ENCODE measurements at places on chromosomes 5 and 9.
A peak's percentile ranks its signal among the peaks of the same experiment; 100 is the strongest.

- DNase-seq = no peak
Observed at GRCh38 chr5:453725-454481, 10.9 kb downstream of the EXOC3 start.

- DNase-seq = no peak
Observed at GRCh38 chr5:160635046-160635445, 213.4 kb downstream of the PTTG1 start.

GRCh38 chr9:129910628-129911567 lies 75.6 kb downstream of the USP20 start:
- peak; percentile 100 for DNase-seq

DNA sequence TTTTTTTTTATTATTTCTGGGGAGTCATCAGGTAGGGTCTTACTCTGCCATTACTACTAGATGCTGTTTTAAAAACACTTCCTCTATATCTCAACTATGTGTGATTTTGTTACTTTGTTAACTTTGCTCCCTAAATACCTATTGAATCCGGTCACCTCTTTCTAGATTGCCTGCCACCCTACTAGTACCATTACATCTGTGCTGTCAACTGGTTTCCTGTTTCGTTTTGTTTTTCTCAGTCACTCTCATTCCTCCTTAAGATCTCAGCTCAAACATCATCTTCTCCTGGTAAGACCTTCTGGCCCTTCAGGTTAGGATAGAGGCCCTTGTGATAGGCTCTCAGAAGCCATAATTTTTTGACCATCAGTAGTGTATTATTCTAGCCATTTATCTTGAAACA lies 324.2 kb upstream of the ATP10B start:
- no peak for DNase-seq

DNA sequence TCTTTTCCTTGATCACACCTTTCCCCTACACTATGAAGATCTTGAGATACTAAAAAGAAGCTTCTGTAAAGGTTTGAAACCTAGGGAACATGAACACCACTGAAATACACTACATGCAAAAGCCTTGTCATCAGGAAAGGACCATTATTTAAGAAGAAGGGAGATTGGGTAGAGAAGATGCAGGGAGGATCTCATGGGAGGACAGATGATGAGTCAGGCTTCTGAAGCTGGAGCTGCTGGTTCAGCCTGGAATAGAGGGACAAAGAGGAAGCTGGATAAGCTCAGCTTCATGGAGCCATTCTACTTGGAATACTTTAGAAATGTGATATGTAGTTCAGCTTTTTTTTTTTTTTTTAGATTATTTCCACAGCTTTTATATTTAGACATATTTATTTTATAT lies 169.8 kb downstream of the MAN2A1 start:
- peak; percentile 10 for DNase-seq

DNA sequence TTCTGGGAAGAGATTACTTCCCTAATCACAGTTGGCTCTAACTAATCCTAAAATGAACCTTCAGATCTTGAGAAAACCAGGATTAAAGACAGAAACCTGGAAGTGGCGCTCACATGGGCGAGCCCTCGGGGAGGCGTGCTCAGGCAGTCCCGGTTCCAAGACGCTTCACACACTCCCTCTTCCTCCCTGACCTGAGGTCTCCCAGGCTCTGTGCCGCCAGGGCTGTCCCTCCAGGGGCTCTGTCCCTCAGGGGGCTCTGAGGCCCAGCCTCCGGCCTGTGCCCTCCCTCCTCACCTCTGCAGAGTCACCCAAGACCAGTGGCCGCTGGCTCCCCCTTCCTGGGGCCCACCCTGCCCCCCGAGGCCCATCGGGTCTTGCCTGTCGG lies 10.2 kb downstream of the SLC9A3 start:
- no peak for DNase-seq

GRCh38 chr5:76641514-76642120 lies 18.4 kb upstream of the F2RL2 start:
- DNase-seq = peak; percentile 88

- peak; percentile 57 for DNase-seq
Observed at GRCh38 chr5:79229357-79230174, 6.4 kb upstream of the JMY start.

GRCh38 chr9:82149501-82149946 lies 161.0 kb downstream of the SPATA31D1 start:
- DNase-seq = no peak

DNA sequence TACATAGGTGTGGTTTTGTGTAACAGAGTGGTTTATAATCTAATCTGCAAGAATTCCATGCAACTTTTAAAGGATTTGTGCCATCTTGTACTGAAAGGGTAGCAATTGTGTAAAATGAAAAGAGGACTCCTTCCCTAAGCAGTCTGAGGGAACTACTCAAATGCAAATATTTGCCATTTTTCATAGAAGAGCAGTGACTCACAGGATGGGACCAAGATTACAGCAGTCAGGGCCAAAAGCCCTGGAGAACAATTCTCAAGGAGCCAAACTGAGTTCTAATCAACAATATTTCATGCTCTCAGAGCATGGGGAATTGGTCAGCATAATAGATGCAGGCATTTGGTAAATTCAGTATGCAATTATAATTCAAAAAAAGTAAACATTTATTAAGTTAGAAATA lies 495.8 kb downstream of the CHSY3 start:
- peak; percentile 59 for DNase-seq

- peak; percentile 22 for DNase-seq
Observed at GRCh38 chr9:120698766-120699165, 15.5 kb downstream of the MEGF9 start.

- DNase-seq = peak; percentile 84
Observed at GRCh38 chr5:68159224-68159951, 56.2 kb upstream of the PIK3R1 start.

DNA sequence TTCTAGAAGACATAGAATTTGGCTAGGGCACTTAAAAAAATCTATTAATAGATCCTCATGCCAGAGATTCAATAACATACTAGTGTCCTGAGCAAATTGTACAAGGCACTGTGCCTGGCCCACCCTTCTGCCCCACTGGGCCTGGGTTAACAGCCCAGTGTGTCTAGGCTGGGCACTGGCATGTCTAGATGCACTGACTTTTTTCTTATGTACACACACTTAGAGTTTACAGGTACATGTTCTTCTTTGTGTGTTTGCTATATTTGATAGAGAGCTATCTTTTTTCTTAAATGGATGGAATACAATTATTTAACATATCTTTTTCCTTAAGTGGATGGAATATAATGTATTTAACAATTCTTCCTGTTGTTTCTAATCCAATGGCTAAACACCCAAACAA lies 241.5 kb downstream of the AUH start:
- no peak for DNase-seq

GRCh38 chr9:92954049-92954861 lies 6.9 kb downstream of the FGD3 start:
- DNase-seq = peak; percentile 24

GRCh38 chr5:141906517-141906916 lies 17.2 kb upstream of the DELE1 start:
- DNase-seq = no peak

GRCh38 chr5:2186472-2187015 lies 303.8 kb upstream of the IRX4 start:
- no peak for DNase-seq

DNA sequence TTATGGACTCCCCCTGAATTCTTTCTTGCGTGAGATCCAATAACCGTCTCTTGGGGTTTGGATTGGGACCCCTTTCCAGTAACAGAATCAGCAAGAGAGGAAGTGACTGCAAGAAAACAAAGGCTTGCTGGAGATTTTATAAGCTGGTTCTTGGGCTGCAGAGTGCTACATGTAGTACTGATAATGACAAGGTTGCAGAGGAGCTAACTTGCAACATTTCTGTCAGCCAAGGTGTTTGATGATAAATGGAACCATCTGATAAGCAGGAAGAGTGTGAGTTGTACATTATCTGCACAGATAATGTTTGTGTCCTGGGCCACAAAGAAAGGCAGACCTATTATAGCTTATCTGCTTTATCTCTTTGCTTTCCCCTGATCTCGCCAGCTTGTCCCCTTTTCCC lies 37.1 kb downstream of the DNAJB5 start:
- peak; percentile 23 for DNase-seq

DNA sequence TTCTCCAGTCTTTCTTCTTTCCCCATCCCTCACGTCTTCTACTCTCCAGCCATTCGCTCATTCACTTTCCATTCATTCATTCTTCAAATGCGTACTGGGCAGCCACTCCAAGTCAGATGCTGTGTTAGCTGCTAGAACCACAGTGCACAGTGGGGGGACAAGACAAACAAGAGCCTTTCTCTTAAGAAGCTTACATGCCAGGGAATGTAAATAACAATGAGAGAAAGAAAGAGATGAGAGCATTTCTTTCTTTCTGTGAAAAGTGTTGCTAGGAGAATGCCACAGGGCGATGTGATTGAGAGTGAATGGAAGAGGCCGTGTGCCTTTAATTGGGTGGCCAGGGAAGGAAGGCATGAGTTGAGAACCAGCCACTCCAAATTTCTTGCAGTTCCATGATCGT lies 46.3 kb upstream of the SMIM23 start:
- DNase-seq = no peak

DNA sequence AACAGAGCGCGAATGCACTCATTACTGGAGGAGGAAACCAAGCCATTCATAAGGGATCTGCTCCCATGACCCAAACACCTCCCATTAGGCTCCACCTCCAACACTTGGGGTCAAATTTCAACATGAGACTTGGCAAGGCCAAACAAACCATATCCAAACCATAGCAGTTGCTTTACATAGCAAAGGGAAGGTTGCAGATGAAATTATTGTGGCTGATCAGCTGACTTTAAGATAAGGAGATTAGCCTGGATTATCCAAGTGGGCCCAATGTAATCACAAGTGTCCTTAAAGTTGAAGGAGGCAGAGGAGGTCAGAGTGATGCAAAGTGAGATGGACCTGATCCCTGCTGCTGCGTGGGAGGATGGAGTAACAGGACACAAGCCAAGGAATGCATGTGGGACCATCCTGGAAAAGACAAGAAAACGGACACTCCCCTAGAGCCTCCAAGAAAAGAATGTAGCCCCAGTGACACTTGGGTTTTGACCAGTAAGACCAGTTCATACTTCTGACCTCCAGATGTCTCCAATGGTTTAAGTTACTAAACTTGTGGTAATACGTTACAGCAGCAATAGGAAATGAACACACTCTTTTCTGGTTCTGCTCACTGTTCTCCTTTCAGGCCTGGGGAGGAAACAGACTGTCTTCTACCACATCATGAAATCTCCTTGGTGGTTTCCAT lies 167.3 kb downstream of the GNAQ start:
- DNase-seq = peak; percentile 85

DNA sequence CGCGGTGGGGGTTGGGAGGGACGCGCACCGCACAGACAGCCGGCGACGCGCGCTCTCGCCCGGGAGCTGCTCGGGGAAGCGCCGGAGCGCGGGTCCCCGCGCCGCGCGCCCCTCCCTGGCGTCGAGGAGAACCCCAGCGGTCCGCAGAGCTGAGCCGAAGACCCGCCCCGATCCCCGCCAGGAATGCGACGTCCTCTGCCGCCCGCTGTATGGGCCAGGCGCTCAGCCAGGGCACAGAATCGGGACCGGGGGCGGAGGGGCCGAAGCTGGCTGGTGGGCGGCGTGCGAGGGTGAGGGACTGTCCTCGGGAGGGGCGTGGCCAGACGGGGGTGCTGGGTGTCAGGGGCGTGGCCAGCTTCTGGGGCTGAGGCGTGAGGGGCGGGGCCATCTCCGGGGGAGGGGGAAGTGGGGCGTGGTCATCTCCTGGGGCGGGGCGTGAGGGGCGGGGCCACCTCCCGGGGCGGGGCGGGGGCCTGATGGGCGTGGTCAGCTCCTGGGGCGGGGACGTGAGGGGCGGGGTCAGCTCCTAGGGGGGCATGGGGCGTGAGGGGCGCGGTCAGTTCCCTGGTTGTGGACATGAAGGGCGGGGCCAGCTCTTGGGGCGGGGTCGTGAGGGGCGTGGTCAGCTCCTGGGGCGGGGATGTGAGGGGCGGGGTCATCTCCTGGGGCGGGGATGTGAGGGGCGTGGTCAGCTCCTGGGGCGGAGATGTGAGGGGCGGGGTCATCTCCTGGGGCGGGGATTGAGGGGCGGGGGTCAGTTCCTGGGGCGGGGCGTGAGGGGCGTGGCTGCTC lies 965 bp downstream of the PTGDS start:
- DNase-seq = peak; percentile 32

GRCh38 chr5:22665801-22666200 lies 187.3 kb downstream of the CDH12 start:
- DNase-seq = no peak

DNA sequence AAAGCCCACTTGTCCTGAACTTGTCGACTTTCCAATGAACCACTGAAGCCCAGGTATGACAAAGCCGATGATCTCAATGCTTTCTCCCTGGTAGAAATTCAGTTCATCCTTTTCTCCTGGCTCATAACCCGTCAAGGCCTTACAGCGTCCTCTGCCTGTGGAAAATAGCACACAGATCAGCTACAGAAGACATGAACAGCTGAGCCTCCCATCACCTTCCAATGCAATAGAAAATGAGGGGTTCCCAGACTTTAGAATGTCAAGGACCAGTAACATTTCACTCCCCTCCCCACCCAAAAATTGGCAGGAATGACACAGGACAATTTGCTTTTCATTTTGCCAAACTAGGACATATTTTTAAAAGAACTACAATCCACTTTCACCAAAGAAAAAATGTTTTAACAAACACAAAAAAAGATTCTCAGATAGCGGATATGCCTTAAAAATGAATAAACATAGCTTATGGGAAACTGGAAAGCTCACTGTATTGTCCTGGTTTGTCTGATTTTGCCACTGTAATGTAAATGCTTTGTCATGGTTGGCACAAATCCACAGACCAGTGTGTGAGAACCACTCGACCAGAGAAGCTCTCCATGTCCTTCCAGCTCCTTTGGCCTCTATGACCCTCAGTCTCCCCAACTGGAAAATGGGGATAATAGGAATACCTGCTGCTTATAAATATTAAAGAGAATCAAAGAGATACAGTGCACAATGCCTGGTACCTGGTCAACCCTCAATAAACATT lies 24.4 kb downstream of the SH3TC2 start:
- DNase-seq = peak; percentile 57

- DNase-seq = no peak
Observed at GRCh38 chr9:76246680-76247079, 147.5 kb downstream of the RFK start.

DNA sequence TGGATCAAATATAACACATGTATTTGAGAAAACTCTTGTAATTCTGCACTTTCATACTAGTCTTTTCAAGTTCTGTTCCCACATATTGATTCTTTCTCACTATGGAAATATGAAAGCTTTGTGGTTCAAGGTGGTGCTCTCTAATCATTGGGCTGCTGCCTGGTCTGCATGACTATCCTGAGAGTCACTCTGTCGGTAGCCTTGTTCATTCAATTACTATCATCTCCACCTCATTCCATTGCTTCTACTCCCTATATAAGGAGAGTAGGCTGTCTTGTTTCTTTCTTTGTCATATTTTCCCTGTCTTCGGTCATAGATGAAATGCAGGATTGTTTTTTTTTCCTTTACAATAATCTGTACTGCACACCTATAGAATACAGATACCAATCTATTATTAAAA lies 341.4 kb upstream of the ACTBL2 start:
- peak; percentile 82 for DNase-seq

DNA sequence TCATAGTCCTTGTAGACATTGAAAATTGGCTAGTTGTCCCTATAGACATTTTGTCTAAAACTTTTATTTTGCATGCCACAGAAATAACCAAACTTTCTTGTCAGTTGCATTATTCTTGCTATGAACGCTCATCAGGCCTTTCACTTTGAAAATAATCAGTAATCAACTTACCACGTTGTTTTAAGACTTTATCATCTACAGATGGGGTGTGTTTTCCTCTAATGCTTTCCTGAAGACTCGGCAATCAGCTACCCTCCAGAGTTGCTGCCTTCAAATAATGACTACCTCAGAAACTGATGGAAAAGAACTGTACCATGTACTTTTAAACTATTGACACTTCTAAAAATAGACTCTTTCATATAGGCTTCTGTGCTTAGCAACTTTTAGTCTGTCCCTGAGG lies 33.5 kb upstream of the HSPB3 start:
- no peak for DNase-seq

- DNase-seq = peak; percentile 53
Observed at GRCh38 chr9:104776797-104777196, 12.9 kb downstream of the NIPSNAP3B start.
